ENCODE measurements at places on chromosomes 3 and 15.

- DNase-seq: no peak
Observed at GRCh38 chr3:71476950-71477349, 106.6 kb downstream of the FOXP1 start.

DNA sequence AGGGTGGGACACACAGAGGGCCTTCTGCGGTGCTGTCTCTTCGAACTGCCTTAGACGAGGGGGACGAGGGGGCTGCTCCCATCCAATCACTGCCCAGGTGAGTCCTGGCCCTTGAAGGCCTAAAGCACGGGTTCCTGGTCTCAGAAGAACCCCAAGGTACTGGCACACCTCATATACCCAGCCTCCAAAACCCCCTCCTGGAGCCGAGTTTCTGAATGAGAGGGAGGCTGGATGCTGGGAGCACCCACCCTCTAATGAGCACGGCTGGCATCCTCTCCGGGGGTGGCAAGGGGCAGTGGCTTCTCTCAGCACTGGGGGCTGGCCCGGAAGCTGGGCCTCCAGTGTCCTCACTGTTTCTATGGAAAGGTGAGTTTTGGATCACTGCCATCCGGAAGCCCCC, 165.6 kb downstream of the LRRK1 start:
- DNase-seq: no peak

GRCh38 chr15:95323796-95324195, 1006.7 kb upstream of the NR2F2 start:
- no peak for DNase-seq

- no peak for DNase-seq
Observed at GRCh38 chr15:63599401-63600000, 2.3 kb downstream of the FBXL22 start.

- DNase-seq: no peak
Observed at GRCh38 chr15:99167640-99168039, 62.8 kb downstream of the SYNM start.

DNA sequence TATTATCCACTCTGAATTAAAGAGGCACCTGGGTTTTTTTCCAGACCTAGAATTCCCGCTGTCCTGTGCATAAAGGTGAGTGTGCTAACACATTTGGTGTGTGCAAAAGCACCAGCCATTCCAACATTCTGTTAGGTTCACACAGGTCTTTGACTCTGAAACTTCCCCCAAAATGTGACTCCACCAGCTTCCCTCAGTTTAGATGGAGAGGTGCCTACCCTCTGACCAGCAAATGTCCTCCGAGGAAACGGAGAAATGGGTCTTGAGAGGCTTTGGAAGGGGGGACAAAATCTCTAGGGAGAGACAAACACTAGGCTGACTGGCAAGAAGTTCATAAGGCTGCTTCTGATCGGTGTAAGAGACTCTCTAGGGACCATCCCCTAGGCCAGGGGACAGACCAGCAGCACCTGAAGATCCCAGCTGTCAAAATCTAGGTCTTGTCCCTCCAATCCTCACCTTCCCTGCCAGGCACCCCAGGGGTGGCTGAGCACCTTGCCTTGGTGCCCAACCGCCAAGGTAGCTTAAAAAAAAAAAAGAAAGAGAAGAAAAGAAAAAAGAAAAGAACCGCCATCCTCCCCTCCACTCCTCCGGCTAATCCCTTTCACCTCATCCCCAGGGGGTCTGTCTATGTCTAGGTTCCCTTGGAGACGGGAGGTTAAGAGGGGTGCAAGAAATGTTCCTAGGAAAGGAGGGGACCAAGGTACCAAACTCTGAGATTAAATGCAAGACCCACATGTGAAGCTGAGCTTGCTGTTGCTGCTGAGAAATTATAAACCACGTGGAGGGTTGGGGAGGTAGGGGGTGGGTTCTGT, 2.0 kb upstream of the MECOM start:
- no peak for DNase-seq

DNA sequence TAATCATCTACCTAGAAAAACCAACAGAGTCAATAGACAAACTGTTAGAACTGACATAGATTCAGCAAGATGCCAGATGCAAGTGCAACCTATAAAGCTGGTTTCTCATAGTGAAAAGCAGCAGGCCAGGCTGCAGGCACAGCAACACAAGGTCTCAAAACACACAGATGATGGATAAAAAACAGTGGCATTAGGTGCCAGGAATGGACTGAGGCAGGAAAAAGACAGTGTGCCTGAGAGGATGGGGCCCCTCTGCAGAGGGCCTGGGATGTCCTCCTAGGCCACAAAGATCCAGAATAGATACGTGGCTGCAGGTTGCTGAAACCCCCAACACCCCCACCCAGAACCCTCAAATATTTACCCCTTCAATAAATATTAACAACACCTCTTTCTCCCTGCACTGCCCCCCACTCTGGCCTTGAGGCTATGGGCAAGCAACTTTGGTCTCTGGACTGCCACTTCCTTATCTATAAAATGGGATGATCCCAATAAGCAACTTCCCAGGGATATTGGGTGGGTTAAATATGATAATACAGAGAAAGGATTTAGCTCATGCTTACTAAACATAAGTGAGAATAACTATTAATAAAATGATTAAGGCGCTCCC, 35.2 kb upstream of the FGD5 start:
- no peak for DNase-seq

DNA sequence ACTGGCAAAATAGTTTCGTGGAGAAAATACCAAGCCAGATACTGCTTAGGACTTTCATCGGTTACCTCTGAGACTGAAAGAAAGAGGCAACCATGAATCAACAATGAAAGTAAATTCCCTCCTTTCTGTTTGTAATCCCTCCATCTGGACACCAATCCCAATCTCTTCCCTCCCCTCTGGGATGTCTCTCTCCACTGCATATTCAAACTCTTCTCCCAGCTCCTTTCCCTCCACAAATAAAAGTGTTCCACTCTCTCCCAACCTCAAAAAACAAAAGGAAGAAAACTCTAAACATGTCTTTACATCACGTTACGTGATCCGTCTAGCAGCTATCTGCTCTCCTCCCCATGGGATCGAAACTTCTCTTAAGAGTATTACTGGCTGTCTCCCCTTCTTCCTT, 55.2 kb downstream of the PRTG start:
- DNase-seq: no peak

DNA sequence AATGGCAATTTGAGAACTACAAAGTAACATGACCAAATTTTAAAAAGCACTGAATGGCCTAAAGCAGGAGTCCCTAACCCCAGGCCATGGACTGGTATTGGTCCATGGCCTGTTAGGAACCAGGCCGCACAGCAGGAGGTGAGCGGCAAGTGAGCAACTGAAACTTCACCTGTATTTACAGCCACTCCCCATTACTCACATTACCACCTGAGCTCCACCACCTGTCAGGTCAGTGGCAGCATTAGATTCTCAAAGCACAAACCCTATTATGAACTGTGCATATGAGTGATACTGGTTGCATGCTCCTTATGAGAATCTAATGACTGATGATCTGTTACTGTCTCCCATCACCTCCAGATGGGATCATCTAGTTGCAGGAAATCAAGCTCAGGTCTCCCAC, 48.8 kb downstream of the SENP7 start:
- DNase-seq: no peak

GRCh38 chr3:4270720-4271119, 32.4 kb upstream of the SETMAR start:
- no peak for DNase-seq

- no peak for DNase-seq
Observed at GRCh38 chr3:45940781-45941365, 2.4 kb upstream of the CXCR6 start.

DNA sequence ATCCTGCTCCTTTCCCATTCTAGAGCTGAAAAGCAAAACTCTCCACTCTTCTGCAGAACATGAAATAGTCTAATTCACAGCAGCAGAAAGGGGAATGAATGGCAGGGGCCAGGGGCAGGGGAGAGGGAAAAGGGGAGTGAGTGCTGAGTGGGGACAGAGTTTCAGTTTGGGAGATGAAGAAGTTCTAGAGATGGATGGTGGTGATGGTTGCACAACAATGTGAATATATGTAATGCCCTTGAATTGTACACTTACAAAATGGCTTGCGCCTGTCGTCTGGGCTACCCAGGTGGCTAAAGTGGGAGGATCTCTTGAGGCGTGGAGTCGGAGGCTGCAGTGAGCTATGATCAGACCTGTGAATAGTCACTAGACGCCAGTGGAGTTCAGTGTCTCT, 78.5 kb upstream of the MEF2A start:
- DNase-seq: no peak

DNA sequence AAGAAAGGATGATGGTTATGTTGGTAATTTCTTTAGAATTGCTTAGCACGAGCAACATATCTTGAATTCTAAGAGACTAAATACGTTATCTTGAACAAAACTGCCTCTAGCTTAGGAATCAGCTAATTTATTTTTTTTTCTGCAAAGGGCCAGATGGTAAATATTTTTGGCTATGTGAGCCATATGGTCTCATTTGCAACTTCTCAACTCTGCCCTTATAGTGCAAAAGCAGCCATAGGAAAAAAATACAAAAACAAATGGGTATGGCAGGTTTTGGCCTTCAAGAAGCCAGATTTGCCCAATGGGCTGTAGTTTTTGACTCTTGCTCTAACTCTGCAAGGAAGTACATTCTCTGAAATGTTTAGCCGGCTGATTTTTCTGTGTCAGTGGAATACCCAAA, 11.9 kb downstream of the OXSM start:
- no peak for DNase-seq

GRCh38 chr3:23175341-23176083, 27.6 kb upstream of the UBE2E2 start:
- DNase-seq: no peak

GRCh38 chr3:153250446-153250845, 88.4 kb downstream of the RAP2B start:
- DNase-seq: no peak

- DNase-seq: peak; percentile 5
Observed at GRCh38 chr3:129597087-129597999, 9.1 kb downstream of the PLXND1 start.

DNA sequence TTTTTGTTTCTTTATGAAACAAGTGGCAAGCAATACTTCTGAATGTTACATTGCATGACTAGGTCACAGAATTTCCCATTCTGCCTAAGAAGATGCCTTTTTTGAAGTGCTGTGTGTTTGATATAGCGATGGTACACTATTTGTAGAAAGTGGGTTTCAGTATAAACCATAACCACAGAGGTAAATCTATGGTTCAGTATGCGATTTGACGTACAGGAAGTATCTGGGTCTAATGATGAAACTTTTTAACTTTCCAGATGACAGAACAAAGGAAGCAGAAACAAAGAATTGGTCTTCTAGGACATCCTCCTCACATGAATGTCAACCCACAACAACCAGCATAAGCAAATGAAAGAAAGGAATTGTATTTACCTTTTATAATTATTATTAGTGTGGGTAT, 133.4 kb upstream of the BHLHE40 start:
- DNase-seq: no peak

All from T1000 (cell line).